Immature natural killer cell (primary cell): ENCODE measurements at places on chromosomes 2 and 18. TPM values are rescaled to one million over a fixed set of nuclear protein-coding genes. Genes with fewer than 3 reads are reported as not detected.

DNA sequence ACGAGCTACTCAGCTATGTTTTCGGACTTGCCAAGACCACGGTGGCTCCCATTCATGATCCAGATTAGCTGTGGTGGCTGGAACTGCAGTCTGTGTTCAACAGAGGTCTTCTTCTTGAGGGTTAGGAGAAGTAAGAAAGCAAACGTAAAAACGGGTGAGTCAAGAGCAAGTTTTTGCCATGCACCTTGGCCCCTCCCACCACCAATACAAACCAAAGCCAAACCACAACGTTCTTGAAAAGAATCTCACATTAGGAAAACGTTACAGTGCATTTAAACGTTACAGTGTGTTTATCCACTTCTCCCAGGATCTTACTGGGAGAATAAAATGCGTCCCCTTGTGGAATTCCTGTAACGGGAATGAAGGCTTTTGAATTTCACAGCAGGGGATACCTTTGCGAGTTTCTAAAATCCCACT, 725 bp downstream of the FBXO48 start:
- peak overlapping the region; percentile 95 for H3K4me3 ChIP-seq
- peak overlapping the region; percentile 95 for H3K27ac ChIP-seq
- H3K4me1 ChIP-seq, result peaks cover 31% of the 10 kb centered on the region

DNA sequence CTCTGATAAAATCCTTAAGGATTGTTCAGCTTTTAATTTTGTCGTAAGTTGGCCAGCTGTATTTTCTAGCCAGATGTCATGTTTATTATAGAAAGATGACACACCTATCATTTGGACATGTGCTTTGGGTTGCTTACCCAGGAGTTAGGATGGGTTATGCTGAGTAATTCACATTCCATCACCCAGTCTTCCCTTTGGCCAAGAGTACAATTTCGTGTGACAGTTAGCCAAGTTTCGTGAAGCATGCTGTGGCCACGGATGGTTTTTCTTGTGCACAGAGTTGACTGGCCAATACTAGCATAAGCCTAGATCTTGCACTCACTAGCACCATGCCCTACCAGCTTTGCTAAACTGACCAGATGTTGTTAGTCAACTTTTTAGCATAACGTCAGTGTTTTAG, 5.8 kb downstream of the MAPRE3 start:
- H3K27ac ChIP-seq, result no peak overlapping the region
- DNase-seq, result no peak

IL36RN gene
- polyA plus RNA-seq, result not detected

TMEM237 gene
- 1.8 TPM for polyA plus RNA-seq

PFN4 gene
- polyA plus RNA-seq, result not detected
